ENCODE measurements at places on chromosomes 3 and 15.

DNA sequence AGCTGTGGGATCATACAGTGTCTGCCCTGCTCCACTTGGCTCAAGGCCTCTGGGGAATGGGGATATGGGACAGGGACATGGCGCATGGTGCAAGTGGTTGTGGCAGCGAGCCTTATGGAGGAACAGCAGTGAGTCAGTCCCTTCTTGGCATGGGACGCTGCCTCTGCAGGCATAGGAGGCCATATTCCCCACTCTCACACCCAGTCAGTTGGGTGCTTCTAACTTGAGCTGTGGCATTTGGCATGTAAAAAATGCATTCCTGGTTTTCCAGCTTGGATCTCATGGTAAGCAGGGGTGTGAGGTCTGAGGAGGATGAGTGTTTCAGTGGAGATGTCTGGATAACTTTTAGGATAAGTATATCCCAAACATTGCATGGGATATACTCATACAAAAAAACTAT is 31.6 kb upstream of the UBE2Q2 start:
- DNase-seq: no peak

DNA sequence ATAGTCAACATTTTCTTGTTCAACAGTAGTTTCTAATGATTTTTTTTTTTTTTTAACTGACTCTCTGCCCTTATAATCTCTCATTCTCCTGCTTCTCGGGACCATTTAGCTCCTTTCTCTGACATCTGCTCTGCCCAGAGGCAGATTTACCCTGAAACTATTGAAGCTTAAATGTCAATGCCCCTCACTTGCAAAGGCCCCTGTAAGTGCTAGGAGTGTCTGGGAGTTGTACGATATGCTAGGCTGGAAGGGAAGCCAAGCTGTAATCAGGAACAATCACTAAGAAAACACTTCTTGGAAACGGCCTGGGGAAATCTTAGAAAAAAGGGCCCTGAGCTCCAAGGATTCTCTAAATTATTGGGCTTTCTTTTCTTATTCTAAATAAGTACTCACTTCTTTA is 5.8 kb upstream of the PLOD2 start:
- no peak for DNase-seq

DNA sequence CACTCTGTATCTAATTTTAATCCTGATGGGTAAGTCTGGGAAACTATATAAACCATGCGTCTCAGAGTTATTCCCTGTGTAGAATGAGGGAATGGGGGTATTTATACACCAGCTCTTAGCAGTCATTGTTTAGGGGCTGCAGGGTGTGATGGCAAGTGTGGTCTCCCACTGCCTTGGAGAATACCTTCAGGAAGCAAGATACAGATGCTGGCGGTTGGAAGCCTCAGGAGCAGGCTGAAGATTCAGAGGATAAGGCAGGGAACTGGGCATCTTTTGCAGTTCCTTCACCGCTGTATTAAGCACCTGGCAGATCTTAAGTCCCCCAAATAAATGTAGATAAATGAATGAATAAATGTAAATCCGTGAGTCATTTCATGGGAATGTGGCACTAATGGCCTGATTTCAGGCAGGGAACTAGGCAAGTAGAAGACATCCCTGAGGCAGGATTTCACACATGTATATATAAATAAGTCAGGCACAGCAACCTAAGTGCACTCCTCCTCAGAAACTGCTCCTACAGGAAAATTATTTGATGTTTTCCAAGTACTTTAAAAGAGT is 209.2 kb upstream of the GADL1 start:
- no peak for DNase-seq

DNA sequence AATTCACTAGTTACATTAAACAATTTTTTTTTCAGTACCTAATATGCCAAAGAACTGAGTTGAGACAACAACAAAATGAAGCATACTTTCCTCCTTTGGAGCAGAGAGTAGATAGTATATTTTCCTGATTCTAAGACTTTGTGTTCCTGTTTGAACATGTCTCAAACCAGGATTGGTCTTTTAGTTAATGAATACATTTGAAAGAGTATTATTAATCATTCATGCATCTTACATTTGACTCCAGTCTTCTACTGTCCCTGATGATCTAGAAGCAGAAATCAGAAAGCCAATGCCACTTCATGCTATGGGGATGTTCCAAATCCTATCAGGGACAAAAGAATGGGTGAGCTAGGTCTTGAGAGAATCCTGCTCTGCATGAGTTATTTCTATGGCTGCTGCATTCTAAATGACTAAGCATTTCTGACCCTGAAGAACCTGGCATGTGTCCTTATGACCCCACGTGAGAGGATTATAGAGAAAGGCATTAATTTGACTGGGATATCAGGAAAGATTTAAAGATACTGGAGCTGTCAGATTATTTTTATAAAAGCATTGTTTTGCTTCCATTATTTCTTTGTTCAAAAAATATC is 32.9 kb upstream of the MBNL1 start:
- DNase-seq: no peak

DNA sequence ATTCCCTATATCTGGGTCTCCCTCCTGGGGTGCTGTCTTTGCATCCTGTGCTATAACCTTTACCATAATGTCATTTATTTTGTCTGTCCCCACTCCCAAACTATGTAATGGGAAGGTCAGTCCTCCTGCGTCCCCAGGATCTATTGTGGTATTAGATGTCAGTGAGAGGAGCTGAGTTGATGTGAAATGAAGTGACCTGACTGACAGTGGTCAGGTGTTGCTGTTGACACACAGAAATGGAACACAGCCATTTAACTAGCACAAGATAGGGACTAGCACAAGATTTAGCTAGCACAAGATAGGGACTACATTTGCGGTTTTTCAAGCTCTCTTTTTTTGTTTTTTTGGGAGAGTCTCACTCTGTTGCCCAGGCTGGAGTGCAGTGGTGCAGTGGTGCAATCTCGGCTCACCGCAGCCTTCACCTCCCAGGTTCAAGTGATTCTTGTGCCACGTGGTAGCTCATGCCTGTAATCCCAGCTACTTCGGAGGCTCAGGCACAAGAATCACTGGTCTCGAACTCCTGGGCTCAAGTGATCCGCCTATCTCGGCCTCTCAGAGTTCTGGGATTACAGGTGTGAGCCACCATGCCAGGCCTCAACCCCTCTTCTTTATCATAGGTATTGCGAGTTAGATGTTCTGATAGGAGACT is 5.2 kb downstream of the NGRN start:
- DNase-seq: no peak

- no peak for DNase-seq
These were observed 68.0 kb downstream of the TIPARP start for GRCh38 chr3:156742401-156742800.

DNA sequence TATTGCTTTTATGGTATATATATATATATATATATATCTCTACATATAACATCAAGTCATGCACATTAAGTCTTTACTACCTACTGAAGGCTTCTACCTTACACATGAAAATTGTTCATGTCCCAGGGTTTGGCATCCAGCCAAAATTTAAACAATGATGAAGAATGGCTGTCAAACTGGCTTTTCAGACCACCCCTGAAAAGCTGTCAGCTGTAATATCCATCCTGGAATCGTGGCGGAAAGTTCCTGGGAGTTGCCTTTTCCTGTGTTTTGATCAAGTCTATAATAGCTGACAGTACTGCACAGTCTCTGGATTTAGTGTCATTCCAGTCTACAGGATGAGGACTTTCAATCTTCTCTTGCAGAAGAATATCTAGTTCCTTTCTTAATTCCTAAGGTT is 48.3 kb downstream of the DHX36 start:
- no peak for DNase-seq

- DNase-seq: no peak
These were observed 6.8 kb downstream of the CSK start for GRCh38 chr15:74788683-74789151.

DNA sequence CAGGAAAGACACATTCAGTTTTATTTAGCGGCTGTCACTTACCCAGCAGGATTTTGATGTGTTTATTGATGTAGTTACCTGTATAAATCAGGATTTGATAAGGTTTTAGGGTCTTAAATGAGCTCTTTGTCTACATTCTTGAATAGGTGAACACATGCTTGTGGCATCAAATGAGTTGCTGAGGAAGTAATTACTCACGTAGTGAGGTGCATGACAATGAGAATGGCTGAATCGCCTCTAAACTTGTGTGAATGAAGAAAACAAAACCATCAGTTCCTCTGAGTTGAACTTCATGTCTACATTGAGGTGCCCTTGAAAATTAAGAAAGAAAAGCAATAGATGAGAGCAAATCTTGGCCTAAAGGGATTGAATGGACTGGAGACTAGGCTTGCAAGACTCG is 245.6 kb upstream of the SATB1 start:
- no peak for DNase-seq

DNA sequence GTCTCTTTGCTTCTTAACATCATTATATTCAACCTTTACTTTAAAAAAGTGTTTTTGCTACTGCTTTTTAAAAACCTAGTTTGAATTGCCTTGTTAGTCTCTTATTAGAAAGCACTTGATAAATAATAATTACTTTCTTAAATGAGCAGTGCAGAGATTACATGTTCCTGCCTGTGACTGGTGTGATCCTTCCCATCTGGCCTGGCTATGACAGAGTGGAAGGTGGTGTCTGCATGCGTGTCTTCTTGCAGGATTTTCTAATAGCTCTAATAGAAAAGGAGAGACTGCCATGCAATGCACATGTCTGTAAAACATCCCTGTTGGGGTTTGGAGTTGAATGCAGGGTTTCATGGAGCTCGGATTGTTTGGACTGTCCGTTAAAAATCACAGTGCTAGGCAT is 425.8 kb upstream of the TPM1 start:
- no peak for DNase-seq

DNA sequence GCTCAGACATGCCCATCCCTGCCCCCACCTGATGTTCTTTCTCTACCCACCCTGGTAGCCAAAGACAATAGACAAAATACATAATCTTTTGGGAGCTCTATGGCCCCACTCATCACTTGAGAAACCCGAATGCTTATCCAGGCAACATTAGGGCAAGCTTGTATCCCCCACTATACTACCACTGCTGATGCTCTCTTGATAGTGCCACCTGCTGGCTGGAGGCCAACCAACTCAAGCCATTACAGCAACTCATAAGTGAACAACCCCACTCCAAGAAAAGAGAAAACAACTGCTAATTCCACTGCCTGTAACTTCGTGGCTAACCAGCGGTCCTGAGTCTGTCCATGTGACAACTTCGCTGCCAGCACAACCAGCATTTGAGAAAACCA is 342.5 kb upstream of the TGFBR2 start:
- no peak for DNase-seq

DNA sequence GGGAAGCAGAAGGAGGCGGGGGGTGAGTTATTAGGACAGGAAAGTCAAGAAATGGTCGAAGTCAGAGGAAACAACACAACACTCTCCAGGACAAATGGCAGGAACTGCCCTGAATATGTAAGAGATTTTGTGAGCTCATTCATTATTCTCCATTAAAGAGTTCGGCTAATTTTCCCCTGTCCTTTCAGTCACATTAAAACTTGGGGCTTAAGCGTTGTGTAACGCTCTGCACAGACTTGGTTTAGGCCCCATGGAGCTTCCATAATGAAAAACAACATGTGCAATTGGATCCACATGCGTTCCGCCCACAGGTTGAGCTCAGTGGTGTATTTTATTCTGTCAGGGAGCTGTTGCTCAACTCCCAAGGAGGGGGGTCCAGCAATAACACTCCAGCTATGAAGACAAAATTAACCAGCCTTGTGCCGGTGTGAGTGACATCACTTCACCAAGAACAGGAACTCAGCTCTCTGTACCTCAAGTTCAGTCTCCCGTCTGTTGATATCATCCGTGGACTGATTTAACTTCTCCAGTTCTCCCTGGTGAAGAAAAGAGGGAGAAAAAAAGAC is 2.3 kb downstream of the SH3BP5 start:
- DNase-seq: no peak

DNA sequence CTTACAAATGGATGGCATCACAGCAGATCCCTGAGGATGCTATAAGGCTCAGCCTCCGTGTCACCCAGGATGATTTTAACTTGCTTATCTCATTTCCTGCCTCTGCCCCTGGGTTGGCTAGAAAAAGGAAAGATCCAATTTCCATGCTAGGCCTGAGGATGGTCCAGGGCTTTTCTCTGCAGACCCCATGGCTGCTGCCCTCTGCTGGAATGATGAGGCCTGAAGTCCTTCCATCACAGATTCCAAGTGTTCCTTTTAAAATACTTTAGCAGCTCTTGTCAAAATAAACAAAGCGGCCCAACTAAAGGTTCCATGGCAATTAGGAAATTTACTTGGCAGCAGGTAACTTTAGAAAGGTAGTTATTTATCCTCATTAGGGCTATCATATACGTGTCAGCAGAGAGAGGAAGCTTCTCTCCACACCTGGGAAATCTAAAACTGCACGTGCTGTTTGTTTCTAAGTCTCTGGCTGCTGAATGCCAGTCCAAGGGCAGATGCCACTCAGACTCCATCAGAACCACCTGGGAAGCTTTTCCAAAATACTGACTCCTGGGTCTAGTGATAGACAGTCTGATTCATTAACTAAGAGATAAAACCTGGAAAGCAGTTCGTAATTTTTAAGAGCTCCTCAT is 401.9 kb upstream of the IL12A start:
- no peak for DNase-seq

DNA sequence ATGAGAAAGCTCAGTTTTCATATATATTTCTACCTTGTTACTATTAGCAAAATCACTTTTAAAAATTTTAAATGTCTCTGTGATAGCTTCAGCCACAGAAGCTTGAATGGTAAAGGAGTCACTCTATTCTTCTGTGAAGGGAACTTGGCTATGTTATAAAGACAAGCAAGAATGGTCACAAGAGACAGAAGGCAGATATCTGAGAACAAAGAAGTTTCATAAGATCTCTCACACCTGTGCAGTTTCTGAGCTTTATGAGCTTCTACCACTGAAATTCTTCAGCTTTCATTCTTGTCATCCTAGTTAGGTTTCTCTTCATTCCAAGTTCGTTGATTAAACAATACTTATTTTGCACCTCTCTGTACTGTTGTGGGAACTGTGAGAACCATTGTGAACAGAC is 853.4 kb downstream of the IGSF11 start:
- no peak for DNase-seq

DNA sequence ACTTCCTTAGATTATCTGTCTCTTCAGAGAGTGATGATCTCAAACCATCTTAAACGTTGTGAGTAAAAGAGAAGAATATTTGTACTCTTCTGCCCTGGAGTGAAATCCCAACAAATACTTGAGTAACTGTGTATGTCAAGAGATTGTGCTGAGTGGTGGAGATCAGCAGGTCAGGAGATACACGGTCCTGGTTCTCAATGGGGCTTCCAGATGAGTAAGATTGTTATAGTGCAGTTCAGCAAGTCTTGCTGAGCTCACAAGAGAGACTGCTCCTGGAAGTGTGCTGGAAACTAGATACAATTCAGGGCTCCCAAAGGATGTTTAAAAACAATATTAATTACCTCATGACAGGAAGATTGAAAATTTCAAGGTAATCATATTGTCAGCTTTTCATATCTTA is 184.3 kb downstream of the AKAP13 start:
- DNase-seq: no peak

DNA sequence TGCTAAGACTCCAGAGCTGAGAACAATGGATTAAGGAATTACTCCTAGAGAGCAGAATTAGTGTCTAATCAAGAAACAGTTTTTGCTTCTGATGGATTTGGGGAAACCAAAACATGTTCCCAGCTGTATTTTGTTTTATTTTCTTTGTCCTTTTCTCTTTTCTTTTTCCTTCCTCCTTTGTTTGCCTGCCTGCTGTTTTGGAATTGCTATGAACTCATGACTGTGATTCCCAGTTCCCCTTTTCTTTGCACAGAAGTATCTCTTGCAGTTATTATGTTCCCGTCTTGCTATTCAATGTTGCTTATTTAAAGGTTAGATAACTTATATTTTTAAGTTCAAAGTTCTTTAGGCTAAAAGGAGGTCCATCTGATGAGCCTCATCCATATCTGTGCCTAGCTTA is 77.0 kb upstream of the GBE1 start:
- no peak for DNase-seq

- no peak for DNase-seq
These were observed 40.0 kb downstream of the ZXDC start for GRCh38 chr3:126435456-126436315.

GRCh38 chr15:64010719-64011118 is 35.6 kb downstream of the DAPK2 start:
- peak; percentile 81 for DNase-seq

All from stimulated activated CD8-positive, alpha-beta memory T cell treated with anti-CD3 and anti-CD28 coated beads, Interleukin-15, amount 100 ng/mL, for 4 hours (primary cell).